ENCODE measurements at places on chromosomes 7 and 10. TPM values are rescaled to one million over a fixed set of nuclear protein-coding genes. Genes with fewer than 3 reads are reported as not detected.

Gene SLC39A12
- not detected for total RNA-seq

Gene ZNRF2
- total RNA-seq: 8.4 TPM

Gene TMEM270
- total RNA-seq: not detected

Gene FAM25G
- total RNA-seq: not detected

Gene TAS2R5
- 1.7 TPM for total RNA-seq

Gene C7orf57
- not detected for total RNA-seq

Gene LEP
- total RNA-seq: not detected

Gene GCK
- total RNA-seq: 1.2 TPM

Gene ITPRID1
- total RNA-seq: not detected

DNA sequence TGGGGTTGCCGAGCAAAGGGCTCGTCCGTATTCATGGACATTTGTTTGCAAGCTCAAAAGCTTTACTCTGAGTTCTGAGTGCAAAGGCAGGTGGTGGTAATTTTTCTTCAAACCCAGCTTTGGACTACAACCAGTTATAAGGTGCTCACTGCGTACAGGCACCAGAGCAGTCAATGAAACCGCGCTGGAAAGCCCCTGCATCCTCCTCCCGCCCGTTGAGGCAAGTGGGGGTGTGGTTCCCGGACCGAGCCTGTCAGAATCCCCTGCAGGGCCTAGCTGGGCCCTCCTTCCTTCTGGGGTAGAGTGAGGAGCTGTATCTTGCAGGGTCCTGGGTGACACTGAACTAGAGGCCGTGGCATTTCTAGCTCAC lies 22.3 kb downstream of the AMZ1 start:
- no peak for DNase-seq

DNA sequence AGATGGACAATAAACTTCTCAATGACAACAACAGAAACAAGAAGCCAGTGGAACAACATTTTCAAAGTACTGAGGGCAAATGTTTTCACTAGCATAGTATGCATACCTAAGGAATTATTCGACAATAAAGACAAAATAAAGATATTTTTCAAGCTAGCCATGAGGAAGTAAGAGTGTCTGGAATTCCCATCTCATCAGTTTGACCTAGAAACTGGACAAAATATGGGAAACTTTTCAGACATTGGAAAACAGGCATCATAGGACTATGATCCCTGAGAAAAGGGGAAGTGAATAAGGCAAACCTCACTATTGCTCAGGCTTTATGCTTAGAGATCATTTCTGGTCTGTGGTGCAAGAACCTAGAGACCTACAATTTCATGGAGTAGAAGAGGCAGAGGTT lies 86.3 kb downstream of the OAT start:
- no peak for DNase-seq

GRCh38 chr7:85185424-85186082 lies 1.3 kb downstream of the SEMA3D start:
- no peak for DNase-seq

GRCh38 chr7:37354656-37355131 lies 94.0 kb downstream of the ELMO1 start:
- peak; percentile 65 for DNase-seq

DNA sequence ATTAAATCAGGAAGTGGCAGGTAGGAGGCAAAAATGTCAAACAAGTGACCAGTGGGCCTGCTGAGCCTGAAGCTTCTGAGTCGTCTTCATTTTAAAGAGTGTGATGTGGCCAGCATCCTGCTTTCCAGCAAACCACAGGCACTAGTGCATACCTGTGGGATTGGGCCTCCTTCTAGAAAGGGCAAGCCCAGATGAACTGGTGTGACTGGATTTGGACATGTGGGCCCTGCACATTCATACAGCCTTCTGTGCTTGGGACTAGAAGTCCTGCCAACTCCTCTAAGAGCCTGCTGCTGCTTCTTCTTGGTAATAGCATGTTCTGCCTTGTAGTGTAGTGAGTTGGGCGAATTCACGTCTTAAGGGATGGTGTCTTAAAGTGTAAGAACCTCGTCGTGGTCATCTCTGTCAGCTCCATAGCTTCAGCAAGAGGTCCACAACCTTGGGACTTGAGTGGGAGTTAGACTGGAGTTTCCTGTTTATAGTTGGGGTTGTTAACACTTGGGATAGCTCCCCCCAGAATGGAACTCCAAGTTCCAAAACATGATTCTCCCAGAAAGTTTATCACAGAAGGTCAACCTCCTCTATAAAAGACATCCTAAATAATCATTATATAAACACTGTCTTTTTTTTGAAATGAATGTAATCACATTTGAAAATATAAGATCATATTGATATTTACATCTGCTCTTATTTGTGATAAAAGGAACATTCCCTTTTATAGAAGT lies 11.2 kb downstream of the BMPER start:
- DNase-seq: no peak

DNA sequence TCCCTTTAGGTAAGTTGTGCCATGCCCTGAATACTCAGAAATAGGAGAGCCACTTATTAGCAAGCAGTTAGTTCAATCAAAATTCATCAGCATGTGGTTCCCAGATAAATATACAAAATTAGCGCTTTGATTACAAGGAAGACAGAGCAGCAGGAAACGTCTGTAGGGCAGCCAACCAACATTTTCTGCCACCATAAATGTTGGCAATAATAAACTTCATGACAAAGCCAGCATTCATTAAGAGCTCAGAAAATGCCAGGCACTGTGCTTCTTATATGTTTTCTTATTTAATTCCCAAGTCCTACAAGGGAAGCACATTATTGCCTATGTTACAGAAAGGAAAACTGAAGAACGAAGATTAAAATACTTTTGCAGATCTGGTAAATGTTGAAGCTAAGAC lies 22.0 kb upstream of the ABCB5 start:
- no peak for DNase-seq

DNA sequence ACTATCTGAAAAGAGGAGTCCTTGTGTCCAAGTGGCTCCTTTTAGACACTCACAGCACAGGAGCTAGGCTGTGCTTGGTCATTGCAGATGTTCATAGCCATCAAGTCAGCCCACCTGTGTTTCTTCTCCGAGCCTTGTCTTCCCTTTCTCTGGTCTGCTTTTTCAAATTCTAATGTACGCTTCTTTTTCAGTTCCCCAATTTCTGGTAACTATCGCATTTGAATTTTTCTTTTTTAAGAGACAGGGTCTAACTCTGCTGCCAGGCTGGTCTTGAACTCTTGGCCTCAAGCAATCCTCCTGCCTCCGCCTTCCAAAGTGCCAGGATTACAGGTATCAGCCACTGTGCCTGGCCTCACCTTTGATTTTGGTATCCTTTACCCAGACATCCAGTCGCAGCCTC lies 18.9 kb downstream of the APBB1IP start:
- DNase-seq: no peak

DNA sequence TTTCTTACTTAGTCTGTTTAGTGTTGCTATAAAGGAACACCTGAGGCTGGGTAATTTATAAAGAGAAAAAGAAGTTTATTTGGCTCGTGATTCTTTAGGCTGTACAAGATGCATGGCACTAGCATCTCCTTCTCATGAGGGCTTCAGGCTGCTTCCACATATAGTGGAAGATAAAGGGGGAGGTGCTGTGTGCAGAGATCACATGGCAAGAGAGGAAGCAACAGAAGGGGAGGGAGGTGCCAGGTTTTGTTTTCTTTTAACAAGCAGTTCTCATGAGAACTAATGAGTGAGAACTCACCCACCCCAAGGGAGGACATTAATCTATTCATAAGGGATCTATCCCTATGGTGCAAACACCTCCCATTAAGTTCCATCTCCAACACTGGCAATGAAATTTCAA lies 17.3 kb downstream of the CYP2E1 start:
- no peak for DNase-seq

GRCh38 chr7:38561166-38561565 lies 70.0 kb downstream of the AMPH start:
- no peak for DNase-seq

- DNase-seq: no peak
Observed at GRCh38 chr7:4805110-4805983, 29.9 kb downstream of the AP5Z1 start.

GRCh38 chr7:1530946-1531262 lies 402 bp downstream of the MAFK start:
- DNase-seq: no peak

- DNase-seq: no peak
Observed at GRCh38 chr7:43753843-43754242, 4.6 kb upstream of the BLVRA start.

DNA sequence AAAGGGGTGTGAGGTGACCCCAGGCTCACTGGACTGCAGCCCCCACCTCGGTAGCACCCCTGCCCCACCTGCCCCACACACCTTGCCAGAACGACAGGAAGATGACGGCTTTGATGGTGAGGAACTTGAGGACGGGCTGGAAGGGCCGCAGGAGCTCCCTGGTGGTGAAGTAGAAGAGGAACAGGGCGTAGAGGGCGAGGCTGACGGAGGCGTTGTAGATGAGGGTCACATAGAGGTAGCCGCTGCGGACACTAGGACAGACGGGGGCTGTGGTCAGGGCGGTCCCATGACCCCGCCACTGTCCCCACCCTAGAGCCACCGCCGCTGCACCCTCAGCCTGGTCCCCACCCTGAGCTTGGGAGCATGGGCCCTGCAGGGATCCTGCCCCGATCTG lies 7.6 kb downstream of the TMEM184A start:
- no peak for DNase-seq

GRCh38 chr10:129978980-129979379 lies 14.9 kb upstream of the EBF3 start:
- DNase-seq: no peak

- DNase-seq: no peak
Observed at GRCh38 chr10:35675846-35676245, 33.8 kb upstream of the FZD8 start.

DNA sequence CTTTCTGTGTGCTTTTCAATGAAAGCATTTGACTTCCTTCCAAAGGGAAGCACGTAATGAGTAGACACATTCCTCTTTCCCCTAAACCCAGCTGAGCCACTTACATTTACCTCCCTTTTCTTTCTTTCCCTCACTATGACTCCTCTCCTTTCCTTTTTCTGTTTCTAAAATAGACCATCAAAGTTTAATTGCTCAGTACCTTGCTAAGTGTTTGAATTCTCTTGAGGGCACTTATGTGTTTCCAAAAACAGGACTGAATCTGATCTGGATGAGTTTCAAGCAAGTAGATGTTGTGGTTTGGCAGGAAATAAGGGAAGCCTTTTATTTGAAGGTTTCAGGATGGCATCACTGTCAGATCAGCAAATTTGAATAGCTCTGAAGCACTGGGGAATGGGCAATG lies 396.2 kb downstream of the REEP3 start:
- no peak for DNase-seq

GRCh38 chr7:6413637-6414036 lies 34.1 kb downstream of the DAGLB start:
- DNase-seq: no peak

- no peak for DNase-seq
Observed at GRCh38 chr7:19362099-19362498, 216.9 kb upstream of the FERD3L start.

DNA sequence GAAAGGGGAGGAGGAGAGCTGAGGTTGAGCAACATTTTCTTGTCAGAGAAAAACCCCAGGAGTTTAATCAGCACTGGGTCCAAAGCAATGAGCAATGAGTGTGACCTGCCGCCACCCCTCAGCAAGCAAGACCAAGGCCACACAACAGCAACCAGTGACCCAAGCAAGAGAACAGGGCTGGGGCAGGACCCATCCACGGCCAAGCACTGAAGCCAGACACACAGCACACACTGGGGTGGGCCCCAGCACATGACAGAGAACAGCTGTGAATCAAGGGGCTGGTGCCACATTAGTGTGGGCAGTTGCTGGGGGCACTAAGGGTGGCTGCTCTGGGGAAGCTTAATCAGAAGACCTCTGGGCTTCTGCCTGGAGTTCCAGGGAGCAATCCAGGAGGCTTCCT lies 16.2 kb downstream of the TMEM72 start:
- no peak for DNase-seq
